ENCODE measurements at places on chromosomes 5 and 9.

- no peak for DNase-seq
Measured at GRCh38 chr9:108182950-108183381, 672.8 kb downstream of the ACTL7B start.

DNA sequence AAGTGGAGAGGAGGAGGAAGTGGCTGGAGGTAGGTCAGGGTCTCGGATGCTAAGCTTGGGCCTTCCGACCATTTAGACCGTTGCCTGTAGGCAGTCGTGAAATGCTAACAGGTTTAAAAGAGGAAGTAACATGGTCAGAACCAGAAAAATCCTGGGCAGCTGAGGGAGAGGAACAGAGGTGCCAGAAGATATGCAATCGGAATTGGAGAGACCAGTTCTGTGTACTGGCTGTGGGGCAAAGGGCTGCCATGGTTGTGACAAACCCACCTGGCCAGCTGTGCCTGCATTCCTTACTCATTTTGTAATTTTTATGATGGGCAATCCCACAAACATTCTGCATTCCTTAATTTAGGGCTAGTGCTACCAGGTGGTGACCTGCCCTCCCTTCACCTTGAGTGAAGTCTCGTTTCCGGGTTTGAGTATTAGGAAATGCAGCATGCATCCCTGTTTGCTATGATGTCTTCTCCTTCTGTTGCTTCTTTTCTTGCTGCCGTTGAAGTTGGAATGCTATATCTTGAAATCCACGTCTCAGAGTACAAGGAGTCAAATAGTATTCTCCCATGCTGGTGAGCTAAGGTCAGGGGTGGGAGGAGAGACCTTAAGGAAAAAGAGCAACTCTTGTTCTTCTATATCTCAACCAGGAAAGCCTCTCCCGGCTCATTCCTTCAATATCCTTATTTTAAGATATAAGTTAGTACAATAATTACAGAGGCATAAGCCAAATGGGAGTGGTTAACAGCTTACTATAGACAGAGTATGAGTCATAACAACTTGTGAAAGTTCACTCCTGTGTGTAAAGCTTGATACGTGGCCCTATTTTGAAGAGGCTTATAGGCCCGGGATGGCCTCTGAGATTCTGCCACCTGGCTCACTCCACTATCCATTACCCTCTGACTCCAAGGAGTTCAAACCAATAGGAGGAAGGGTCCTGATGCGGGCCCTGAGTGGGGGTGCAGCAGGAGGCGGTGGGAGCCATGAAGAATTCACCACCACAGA, 37.0 kb downstream of the B4GALT1 start:
- peak; percentile 35 for DNase-seq

GRCh38 chr5:94432499-94432898, 185.9 kb downstream of the KIAA0825 start:
- DNase-seq, result no peak

DNA sequence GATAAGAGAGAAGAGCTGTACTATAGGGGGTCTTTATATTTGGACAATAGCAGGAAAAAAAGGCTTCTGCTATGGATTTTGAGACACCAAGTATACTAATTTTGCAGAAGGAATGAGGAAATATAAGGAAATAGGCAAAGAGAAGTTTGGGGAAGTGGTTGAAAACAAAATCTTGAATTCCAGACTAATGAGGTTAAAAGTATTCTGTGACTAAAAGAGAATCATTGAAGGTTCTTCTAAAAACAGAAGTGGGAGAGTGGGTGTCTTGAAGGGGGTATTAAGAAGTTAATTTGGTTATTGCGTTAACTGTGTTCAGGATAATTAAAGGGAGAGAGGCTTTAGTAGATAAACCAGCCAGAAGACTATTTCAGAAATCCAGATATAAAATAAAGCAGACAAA, 148.7 kb downstream of the RFK start:
- no peak for DNase-seq

DNA sequence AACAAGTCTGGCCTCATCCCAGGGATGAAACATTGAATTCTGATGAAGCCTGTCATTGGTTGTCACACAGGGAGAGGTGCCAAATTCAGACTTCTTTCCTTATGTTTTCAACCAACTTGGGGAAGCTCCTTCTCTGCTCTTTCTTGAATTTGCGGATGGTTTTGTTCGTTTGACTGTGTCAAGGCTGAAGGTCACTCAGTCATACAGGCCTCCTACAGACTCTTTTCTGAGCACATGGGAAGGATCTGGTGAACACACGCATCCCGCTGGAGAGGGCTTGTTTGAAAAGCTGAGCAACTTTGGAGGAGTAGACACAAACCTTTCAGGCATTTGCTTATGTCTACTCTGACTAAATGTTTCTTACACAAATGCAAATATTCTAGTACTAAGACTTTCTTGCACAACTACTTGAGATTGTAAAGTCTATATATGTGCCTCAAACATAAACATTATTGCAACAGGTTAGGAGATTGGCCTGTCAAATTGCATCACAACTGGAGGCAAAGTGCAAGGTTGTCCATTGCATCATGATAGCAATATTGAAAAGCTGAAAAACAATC, 151.5 kb upstream of the NR3C1 start:
- no peak for DNase-seq
